Activated T-helper 1 cell treated with anti-CD3 and anti-CD28 coated beads, Interleukin-2, amount 50 U/mL, for 16 hours (primary cell): ENCODE measurements at places on chromosomes 7 and 10.

- no peak for DNase-seq
These were observed 199.1 kb upstream of the AHR start for GRCh38 chr7:17099083-17099973.

DNA sequence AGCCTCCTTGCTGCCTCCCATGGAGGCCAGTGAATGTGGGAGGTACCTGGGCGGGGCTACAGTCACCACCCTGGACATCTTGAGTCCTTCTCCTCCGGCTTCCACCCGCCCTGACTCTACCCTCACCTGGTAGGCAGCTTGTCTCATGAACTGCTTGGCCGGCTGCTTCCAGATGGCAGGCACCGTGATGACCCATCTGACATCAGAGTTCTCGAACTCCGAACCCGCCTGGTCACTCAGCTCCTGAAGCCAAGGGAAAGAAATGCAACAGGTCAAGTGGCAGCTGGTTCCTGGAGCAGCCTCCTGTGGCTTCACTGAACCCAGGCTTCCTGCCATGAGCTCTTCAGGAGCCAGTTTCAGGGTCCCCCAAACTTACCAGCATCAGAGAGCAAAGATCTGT lies 50.1 kb downstream of the HSPA12A start:
- DNase-seq: no peak

DNA sequence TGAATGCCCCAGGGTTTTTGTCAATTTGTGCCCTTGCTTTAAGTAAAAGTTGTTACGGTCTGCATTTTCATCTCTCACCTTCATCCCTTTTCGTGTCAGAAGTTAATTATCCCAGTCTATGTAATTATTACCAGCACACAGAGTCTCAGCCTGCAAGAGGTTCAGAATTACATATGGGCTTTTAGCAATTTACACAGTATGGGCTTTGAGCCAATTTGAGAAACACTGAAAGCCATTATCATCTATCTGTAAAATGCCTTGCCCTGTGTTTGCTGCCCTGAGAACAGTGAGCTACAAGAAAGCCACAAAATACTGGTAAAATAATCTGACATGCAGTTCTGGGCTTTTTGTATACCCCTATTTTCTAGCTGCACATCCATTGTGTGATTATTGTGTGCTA lies 125.6 kb upstream of the STEAP4 start:
- DNase-seq: no peak

DNA sequence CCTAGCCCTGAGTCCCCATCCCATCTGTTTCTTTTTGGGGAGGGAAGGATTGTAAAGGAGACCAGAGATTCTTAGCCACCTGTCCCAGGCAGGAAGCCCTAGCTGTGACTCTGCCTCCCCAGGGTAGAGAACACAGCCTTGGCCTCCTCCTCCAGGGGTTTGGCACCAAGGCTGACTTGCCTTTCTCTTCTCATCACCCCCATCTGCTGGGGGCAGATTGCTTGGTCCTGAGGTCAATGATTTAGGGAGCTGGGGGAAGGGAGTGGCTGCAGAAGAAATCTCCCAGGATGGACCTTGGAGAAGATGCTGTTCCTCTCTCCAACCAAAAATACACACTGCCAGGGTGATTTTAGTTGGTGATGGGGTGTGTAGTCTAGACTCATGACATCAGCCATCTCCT lies 2.6 kb upstream of the MNX1 start:
- no peak for DNase-seq

DNA sequence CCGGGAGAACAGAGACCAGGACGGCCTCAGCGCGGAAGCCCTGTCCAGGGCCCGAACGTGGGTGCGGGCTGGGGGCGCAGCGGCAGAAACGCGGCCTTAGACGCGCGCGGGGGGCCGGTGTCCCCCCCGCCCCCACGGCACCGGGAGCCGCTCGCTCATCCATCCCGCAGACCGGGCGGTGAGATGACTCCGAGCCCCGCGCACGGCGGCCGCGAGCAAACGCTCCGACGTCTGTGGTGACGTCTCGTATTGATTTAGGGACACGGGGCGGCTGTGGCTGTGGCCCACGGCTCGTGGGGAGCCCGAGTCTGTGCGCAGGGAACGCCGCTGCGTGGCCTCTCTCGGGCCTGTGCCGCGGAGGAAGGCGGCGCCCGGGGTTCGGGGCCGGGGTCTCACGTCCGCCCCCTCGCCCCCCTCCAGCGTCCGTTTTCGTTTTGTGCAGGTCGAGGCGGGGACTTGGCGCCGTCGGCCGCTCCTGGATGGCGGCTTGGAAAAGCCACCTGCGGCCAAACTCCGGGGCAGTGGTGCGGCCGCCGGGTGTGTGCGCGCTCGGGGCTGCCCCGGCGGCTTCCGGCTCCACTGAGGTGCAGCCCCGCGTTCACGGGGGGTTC lies 1.0 kb upstream of the NKX6-2 start:
- no peak for DNase-seq

DNA sequence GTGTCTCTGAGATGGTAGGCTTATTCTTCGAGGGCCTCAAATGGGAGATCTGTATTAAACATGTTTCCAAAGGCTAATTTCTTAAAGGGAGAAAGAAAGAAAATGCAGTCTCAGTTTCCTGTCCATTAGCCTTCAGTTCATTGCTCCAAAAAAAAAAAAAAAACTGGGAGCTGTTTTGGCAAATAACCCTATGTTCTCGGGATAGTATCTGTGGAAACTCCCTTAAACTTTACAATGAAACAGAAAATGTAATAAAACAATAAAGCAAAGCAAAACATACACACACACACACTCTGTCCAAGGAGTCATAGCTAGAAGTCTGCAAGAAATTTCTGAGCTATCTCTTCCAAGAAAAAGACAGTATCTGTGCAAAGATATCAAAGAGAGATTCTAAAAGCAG lies 172.5 kb upstream of the CELF2 start:
- DNase-seq: no peak
